ENCODE measurements at places on chromosomes 1 and 21.
A peak's percentile ranks its signal among the peaks of the same experiment; 100 is the strongest.

- peak; percentile 37 for DNase-seq
Observed at GRCh38 chr1:55868026-55868425, 652.9 kb upstream of the USP24 start.

- DNase-seq: no peak
Observed at GRCh38 chr1:10295481-10296085, 85.2 kb downstream of the KIF1B start.

- DNase-seq: no peak
Observed at GRCh38 chr1:9733160-9733789, 81.7 kb downstream of the PIK3CD start.

DNA sequence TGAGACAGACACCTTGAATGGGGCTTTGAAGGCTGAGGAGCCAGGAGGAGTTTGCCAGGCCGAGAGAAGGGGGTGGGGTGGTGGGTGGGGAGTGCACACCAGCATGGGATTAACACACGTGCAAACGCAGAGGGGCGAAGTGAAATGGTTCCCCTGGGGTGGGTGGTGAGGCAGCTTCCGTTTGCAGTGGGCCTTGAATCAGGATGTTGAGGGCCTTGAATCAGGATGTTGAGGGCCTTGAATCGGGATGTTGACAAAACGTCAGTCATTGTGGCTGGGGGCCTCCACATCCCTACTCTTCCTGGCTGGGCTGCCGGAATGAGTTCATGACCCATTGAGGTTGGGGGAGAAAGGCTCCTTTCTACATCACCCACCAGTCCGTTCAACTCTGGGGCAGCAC, 16.6 kb downstream of the LDLRAP1 start:
- DNase-seq: no peak

DNA sequence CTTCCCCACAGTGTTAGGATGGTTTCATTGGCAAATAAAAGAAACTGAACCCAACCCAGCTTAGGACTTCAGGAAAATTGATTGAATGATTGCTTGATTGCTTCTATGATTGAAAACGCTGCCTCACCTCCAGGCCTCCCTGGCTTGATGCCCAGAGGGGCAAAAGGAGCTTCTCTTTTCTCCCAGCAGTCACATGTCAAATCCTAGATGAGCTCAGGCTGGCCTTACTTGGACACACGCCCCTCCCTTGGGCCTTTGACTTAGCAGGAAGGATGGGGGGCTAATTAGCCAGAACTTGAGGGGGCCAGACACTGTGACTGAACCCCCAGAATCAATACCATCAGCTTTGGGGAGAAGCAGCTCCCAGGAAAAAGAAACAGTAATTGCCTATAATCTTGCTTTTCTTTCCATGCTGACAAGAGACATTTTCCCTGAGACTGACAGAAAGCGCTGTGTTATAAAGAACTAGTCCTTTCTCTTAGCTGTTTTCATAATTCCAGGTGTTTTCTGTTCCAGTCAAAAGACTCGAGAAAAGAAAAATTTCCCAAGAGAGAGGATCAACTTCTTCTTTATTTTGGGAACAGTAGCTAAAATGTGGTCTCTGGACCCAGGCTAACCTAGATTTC, 50.8 kb upstream of the ATP5PO start:
- DNase-seq: no peak

GRCh38 chr1:34858901-34859445, 576 bp downstream of the SMIM12 start:
- no peak for DNase-seq

GRCh38 chr1:53587252-53587988, 128.2 kb downstream of the DMRTB1 start:
- DNase-seq: no peak

- DNase-seq: no peak
Observed at GRCh38 chr1:197814306-197814705, 39.0 kb upstream of the DENND1B start.

GRCh38 chr1:171350594-171350993, 36.6 kb downstream of the FMO4 start:
- no peak for DNase-seq

GRCh38 chr1:101124405-101124804, 98.8 kb upstream of the DPH5 start:
- DNase-seq: no peak

- DNase-seq: no peak
Observed at GRCh38 chr1:78894811-78895210, 111.7 kb downstream of the ADGRL4 start.

GRCh38 chr1:162303004-162303344, 73.7 kb downstream of the SPATA46 start:
- no peak for DNase-seq

DNA sequence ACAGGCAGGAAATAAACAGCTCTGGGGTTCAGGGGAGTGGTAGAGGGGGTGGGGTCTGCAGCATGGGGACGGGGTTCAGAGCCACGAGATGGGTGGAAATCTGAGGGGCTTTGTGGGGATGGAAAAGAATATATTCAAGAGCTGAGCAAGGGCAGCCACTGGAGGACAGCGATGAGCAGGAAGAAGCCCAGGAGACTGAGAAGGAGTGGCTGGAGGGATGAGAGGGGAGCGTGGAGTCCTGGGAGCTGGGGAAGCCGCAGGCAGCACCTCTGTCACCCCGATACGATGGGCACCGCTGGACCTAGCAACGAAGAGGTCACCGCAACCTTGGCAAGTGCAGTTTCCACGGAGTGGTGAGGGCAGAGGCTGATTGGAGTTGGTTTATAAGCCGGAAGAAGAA, 10.0 kb upstream of the KCNAB2 start:
- DNase-seq: no peak

DNA sequence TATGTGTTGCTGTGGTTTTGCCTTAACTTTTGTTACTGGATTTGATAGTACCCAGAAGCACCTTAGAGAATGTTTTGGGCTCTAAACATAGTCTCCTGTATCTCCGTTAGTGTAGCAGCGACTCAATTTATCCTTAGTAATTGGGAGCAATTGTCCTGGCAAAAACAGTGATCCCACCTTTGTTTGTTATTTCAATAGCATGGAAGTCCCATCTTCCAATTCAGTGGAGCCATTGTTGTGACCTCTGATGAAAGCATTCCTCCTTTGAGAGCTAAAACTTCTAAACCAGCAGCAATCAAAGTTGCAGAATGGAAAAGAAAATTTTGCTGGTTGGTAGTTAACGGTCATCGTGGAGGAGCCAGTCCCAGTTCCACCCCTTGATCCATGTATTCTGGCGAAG, 34.7 kb downstream of the RTCA start:
- no peak for DNase-seq

GRCh38 chr1:230206976-230207375, 139.9 kb downstream of the GALNT2 start:
- DNase-seq: no peak

GRCh38 chr1:44598167-44598566, 76.1 kb downstream of the TMEM53 start:
- no peak for DNase-seq

GRCh38 chr21:28237661-28238060, 755.0 kb downstream of the LTN1 start:
- no peak for DNase-seq

- peak; percentile 66 for DNase-seq
Observed at GRCh38 chr1:87402241-87403002, 73.7 kb downstream of the LMO4 start.

- no peak for DNase-seq
Observed at GRCh38 chr1:190353538-190354101, 124.0 kb downstream of the BRINP3 start.

- DNase-seq: no peak
Observed at GRCh38 chr21:35451276-35451675, 402.2 kb upstream of the RUNX1 start.

GRCh38 chr1:97621955-97622354, 298.9 kb downstream of the DPYD start:
- DNase-seq: no peak

GRCh38 chr21:32073593-32073992, 200.8 kb downstream of the HUNK start:
- DNase-seq: no peak

DNA sequence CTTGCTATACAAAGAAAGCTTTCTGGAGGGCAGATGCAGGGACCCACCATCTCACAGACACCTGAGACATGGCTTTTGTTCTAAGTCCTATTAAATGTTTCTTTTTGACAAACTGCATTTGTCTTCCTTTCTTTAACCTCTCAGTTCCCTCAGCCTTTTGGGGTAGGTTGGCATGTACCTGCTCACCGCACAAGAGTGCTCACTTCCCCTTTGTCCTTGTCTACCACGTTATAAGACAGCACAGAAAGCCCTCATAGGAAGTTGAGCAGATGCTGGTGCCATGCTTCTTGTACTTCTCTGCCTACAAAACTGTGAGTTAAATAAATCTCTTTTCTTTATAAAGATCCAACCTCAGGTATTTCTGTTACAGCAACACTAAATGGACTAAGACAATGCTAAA, 31.9 kb upstream of the RGS21 start:
- no peak for DNase-seq

DNA sequence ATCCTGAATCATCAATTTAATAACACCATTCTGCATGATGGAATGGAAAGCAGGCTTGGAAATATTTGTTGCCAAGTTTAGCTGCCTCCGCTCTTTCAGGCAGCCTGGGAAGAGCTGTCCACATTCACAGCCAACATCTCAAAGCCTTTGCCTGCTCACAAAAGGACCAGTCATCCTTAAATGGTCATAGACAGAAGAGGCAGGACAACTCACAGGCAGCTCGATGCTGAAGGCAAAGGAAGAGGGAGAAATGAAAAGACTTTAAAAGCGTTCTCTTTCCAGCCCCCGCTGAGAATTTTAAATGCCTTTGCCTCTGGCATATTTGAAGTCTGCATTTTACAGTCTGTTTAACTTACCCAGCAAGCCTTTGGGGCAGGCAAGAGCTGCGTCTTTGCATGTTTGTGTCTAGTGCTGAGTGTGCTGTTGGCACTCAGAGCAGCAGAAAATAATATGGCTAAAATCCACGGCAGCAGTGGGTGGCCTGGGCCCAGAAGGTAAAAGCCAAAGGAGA, 68.9 kb downstream of the NMNAT2 start:
- peak; percentile 87 for DNase-seq

DNA sequence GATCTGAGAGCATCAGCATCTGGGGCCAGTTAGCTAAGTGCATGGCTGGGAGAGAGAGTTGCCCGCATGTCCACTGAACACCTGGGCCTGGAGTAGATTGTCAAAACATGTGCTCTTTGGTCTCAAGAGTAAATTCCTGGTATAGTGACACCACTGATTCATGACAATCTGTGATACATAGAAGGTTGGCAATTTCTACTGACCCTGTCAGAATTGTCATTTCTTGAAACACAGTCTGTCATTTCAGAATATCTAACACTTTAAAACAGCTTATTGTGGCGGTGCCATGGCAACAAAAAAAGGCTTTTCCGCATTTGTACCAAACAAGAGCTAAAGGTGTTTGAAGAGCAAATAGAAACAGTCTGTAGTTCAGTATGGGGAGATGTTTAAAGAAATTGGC, 186.4 kb upstream of the FAM78B start:
- DNase-seq: no peak

DNA sequence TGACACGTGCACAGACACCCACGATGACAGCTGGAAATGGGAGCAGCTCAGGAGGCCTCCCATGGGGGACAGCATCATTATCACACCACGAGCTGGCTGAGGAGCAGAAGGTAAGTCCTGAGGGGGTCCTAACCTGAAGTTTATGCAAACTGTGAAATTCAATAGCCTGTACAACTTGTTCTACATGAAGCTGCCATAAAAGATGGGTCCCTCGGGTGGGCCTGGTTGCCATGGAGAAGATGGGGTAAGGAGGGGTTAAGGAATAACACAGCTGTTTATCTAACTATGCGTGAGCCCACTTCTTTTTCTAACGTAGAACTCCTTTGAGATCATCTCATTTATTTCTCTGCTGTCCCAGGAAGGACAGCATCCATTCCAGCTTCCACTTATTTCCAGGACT, 163.4 kb upstream of the CD34 start:
- DNase-seq: no peak

DNA sequence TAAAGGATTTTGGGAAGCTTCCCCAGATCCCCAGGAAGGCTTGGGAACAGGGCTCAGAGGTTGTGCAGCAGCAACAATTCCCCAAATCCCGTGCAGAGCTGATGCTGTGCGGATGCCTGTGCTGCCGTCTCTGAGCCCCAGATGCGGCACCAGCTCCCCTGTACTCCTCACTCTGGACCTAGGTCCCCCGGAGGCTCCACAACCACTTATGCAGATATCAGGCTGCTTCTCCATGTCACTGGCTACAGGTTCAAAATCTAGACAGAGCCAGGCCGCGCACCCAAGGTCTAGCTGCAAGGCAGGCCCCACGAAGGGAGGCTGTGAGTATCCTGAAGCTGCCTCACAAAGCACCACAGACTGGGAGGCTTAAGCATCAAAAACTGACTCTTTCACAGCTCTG, 81.6 kb downstream of the PDE9A start:
- no peak for DNase-seq

DNA sequence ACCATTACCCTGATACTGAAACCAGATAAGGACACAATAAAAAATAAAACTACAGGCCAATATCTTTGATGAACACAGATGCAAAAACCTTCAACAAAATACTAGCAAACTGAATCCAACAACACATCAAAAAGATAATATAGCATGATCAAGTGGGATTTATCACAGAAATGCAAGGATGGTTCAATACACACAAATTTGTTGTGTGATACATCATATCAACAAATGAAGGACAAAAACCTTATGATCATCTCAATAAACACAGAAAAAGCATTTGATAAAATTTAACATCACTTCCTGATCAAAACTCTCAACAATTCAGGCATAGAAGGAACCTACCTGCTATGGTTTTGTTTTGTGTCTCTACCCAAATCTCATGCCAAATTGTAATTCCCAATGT, 74.3 kb upstream of the VANGL1 start:
- no peak for DNase-seq

DNA sequence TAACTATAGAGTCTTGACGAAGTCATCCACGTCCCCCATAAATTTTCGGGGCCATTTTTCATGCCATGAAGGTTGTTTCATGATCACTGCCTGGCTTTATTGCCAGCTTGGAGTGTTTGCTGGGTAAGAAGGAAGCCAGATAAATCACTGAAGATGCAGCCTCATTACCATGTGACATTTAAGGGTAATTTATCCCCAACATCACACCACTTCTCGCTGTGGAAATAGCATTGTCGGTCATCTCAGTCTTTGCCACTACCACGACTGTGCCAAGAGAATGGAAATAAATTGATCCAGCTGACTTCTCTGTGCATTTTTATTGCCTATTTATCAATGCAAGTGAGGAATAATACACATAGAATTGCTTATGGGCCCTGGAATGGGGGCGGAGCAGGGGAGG, 617.9 kb downstream of the AJAP1 start:
- DNase-seq: no peak

- DNase-seq: no peak
Observed at GRCh38 chr1:233143241-233143640, 152.3 kb downstream of the PCNX2 start.

DNA sequence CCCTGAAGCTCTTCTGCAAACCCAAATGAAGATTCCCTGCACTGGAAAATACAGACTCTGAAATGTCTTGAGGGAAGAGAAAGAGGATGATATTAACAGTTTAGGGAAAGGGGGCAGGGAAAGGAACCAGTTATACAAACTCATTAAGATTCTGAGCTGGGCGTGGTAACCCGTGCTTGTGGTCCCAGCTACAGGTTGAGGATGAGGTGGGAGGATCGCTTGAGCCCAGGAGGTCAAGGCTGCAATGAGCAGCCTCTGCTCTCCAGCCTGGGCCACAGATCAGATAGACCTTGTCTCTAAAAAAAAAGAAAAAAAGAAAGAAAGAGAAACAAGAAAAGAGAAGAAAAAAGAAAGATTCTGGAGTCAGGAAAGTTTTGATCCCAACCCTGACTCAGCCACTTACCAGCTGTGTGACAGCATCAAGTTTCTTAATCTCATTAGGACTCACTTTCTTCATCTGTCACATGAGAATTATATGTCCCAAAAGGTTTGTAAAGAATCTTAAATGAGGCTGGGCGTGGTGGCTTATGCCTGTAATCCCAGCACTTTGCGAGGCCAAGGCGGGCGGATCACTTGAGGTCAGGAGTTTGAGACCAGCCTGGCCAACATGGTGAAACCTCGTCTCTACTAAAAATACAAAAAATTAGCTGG, 53.9 kb downstream of the OPTC start:
- no peak for DNase-seq
